ENCODE measurements at places on chromosomes 5 and 9.

- DNase-seq = no peak
Measured at GRCh38 chr9:75152416-75152815, 64.1 kb downstream of the OSTF1 start.

- no peak for DNase-seq
Measured at GRCh38 chr5:68376935-68377334, 161.4 kb downstream of the PIK3R1 start.

DNA sequence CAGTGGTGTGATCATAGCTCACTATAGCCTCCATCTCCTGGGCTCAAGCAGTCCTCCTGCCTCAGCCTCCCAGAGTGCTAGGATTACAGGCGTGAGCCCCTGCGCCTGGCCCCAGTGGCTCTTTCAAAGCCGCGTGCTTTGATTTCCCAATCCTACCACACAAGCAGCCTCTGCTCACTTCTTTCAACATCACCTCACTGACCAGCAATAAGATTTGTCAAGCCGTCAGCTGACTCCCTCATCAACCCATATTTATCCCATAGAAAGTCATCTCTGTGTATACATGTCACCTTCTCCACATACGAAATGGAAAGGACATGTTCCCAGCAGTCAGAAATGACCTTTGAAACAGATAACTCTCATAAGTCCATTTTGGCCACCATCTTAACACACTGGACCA is 26.0 kb downstream of the SLC31A2 start:
- no peak for DNase-seq

DNA sequence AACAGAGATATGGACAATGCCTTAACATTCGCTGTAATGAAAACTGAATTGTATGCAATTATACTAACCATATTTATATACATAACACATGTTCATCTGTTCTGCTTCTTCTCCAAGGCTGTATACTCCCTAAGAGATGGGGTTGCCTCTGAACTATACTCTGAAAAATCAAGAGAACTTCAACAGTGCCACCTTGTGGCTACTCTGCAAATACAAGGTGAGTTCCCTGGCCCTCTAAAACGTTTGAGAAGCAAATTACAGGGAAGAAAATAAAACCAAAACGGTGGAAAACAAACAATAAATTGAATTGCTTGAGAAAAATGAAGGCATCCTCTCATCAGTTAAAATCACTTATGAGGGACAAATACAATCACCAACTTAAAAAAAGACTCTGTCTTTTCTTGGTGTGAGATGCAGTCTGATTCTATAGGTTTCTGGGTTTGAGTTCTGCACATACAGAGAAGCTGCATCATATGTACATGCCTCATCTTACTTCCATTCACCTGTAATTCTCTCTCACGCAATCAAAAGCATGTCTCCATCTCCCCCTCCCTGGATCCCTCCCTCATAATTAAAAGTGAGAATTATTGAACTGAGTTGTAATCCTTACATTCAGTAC is 98.6 kb downstream of the FBXW11 start:
- no peak for DNase-seq

- no peak for DNase-seq
Measured at GRCh38 chr9:98057138-98057799, 737 bp downstream of the NANS start.

GRCh38 chr9:130010151-130010988 is 32.6 kb downstream of the FNBP1 start:
- DNase-seq = no peak

GRCh38 chr9:70054521-70054920 is 10.9 kb downstream of the MAMDC2 start:
- DNase-seq = no peak

DNA sequence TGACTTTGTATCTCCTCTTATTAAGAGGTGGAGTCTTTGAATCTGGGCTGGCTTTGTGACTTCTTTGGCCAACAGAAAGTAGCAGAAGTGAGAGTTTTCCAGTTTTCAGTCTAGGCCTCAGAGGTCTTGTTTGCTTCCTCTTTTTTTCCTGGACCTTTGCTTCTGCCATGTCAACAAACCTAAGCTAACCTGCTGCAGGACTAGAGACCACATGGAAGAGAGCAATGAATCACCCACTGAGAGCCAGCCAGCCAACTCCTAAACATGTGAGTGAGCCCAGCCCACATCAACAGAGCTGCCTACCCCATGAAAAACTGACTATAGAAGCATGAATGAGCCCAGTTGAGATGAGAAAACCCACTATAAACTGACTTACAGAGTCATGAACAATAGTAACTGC is 29.9 kb downstream of the MRPL22 start:
- DNase-seq = no peak

GRCh38 chr9:89038382-89039103 is 47.3 kb downstream of the S1PR3 start:
- DNase-seq = no peak

GRCh38 chr9:121662891-121663580 is 11.6 kb downstream of the DAB2IP start:
- no peak for DNase-seq

GRCh38 chr5:55364537-55365055 is 56.8 kb downstream of the MTREX start:
- DNase-seq = no peak

DNA sequence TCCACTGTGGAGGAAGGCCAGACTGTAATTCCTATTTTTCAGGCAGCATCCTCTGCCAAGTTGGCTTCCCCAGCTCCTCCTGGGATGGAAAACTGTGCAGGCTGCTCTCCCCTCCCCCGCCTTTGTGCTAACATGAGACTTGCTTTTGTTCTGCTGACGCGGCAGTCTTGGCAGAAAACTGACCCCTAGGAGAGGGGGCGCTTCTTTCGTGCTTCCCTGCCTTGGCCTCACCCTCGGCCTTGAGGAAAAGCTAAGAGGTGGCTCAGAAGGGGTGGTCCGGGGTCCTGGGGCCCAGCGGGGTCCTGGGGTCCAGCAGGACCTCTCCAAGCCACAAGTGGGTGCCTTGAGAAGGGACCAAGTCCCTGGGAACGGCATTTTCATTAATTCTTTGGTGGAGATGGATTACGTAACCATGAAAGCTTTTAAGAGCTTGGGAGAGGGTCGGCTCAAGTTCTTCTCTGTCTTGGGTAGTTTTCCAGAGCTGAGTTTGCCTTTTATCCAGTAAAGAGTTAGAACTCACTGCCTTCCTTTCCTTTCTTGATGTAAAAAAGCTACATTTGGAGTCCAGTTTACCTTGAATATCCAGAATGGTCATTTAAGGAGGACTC is 51.0 kb downstream of the SH3PXD2B start:
- DNase-seq = no peak

GRCh38 chr9:95605101-95605500 is 88.3 kb upstream of the PTCH1 start:
- DNase-seq = no peak

DNA sequence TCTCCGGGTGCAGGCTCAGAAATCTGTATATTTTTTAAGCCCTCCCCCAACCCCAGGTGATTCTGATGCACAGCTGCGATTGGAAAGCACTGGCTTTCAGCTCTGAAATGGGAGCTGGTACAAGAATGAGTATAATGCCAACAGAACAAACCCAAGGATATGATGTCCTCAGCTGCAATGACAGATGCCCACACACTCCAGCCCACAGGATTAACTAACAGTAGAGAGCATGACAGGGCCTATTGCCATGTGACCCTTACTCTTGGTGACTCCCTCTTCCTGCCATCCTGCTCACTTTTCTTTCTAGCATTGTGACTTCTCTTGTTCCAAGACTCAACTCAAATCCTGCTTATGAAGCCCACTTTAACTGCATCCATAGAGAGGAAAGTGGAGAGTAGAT is 174.5 kb downstream of the FGF18 start:
- DNase-seq = no peak

- DNase-seq = no peak
Measured at GRCh38 chr5:174176511-174176910, 131.0 kb downstream of the NSG2 start.

DNA sequence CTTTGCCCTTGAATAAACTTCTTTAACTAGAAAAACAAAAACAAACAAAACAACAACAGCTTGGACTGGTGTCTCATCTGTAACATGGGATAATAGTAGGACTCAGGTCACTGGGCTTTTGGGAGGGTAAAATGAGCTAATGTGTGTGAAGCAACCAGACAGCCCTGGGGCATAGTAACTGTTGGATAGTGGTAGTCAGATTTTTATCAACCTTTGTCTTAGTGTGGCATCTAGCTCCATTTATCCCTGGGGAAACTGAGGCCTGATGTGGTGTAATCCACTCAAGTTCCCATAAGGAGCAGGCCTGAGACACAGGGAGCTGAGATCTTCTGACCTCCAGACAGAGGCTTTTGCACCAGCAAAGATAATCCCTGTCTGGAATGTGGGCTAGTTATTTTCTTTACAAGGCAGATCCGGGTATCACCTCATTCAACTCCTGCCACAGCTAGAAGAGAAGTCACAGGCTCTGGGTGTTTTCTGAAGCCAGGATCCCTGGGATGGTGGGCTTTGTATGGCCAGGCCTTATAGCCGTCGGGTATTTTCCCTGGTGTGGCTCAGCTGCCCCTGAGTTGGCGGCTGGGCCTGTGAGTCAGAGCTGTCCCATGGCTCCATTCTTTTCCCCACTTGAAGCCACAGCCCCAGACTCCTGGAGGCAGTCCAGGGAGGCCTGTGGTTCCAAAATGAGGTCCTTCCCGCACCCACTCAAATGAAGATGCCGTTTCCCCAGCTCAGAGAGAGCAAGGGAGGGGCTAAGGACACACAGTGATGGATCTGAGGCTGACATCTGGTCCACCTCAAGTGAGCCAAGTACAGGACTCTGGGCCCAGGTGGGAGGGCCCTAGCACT is 26.1 kb upstream of the CSF1R start:
- peak; percentile 58 for DNase-seq

DNA sequence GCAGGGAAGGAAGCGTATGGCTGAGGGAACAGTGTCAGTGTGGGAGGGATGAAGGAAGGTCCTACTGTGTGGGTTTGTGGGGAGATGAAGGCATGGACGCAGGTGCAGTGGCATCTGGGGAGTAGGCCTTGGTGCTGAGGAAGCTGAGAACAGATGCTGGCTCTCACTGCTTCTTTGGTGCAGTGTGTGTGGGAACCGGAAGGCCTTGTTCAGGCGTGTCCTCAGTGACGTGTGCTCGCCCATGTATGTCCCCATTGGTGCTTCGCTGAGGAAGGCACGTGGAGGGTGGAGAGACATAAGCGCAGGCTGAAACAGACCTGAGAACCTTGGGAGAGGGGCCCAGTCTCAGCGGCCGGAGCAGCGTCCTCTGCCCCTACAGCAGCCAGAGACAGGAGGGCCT is 18.7 kb downstream of the ADAMTS13 start:
- DNase-seq = no peak

- no peak for DNase-seq
Measured at GRCh38 chr5:168801567-168801966, 222.4 kb upstream of the PANK3 start.

DNA sequence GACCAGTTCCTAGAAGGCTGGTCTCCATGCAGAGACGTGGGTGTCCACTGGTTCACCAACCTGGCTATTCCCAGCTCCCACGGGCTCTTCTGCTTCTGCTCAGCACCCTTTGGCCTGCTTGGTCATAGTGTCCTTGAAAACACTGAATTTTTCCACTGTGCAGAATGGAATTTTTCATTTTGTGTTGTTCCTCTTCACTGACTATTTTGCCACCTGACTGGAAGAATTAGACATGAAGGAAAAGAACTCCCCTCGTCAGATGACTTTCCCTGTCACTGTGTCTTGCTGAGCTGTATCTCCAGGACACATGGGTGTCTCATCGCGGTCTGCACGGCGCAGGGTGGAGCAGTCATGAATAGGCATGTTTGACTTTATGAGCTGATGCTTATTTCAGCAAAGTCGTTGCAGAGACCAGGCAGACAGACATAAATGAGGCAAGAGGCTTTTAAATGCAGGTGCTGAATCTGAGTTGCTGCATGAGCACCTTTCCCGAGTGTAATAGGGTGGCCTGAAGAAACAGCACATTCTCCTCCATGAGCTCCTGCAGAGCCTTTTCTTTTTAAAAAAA is 50.2 kb upstream of the SEMA4D start:
- no peak for DNase-seq

GRCh38 chr5:21834863-21835262 is 1018.3 kb downstream of the CDH12 start:
- DNase-seq = no peak

- no peak for DNase-seq
Measured at GRCh38 chr5:127684726-127685467, 18.3 kb upstream of the CCDC192 start.

DNA sequence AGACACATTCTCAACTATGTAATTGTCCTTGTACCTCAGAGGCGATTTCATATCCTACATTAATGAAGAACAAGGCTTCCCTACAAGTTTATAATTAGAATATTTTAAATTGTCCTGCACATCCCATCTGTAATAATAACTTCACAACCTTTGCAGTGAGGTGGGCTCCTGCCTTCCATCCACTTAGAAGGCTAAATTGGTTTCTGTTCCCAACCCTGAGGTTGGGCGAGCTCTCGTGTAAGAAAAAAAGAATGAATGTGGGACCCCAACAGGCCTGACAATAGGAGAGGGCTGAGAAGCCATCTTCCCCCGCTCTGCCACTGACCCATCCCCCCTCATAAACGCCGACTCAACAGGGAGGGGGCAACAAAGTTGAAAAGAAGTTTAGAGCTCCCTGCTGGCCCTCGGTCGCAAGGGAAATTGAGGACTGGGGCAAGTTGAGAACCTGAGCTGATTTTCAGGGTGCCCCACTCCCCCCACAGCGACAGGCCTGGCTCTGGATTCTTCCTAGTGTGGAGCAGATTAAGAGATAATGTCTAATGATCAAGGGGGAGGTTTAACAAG is 9.4 kb downstream of the BARHL1 start:
- peak; percentile 77 for DNase-seq

GRCh38 chr9:80881320-80881719 is 808.0 kb downstream of the TLE1 start:
- no peak for DNase-seq

- DNase-seq = no peak
Measured at GRCh38 chr5:152102057-152102456, 177.4 kb upstream of the GLRA1 start.

- DNase-seq = no peak
Measured at GRCh38 chr9:116450378-116451139, 236.5 kb upstream of the TRIM32 start.

GRCh38 chr9:133999851-134000265 is 7.7 kb upstream of the VAV2 start:
- no peak for DNase-seq

- no peak for DNase-seq
Measured at GRCh38 chr5:59548807-59549357, 344.6 kb downstream of the PDE4D start.
